ENCODE measurements at places on chromosomes 12 and 14.

DNA sequence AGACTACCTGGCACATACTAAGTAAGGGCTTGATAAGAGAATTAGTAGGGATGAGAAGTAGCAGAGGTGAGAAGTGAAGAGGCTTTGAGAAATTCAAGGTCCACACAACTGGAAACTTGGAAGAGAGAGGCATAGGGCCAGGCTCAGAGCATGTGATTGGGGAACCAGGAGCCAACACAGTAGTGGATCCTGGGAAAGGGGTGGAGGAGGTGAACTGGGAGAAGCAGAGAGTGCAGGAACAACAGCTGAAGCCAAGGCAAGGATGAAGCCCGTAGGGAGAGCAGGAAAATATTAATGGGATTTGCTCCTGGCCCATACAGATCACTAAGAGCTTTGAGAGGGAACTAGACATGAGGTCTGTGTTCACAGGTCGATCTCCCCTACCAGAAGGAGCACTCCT, 1.4 kb upstream of the ITGB7 start:
- DNase-seq, result no peak

GRCh38 chr12:105166736-105167135, 59.2 kb downstream of the WASHC4 start:
- no peak for DNase-seq

DNA sequence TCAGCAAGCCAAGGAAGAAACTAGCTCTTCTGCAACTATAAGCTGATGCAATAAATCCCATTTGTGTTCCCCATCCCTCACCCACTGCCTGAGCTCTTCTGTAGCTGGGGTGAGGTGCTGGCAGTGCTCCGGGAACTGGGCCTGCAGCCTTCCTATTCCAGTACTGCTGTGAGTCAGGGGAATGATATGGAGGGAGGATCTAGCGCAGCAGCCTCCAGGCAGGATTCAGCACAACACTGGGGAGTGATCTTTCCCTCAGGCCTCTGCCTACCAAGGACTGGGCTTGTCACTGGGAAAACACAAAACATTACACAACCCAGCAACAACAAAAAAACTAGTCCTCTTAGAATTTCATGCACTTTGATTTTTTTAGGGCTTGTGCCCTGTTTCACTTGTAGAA, 58.7 kb downstream of the ST8SIA1 start:
- DNase-seq, result no peak

GRCh38 chr12:4118601-4119156, 154.9 kb upstream of the CCND2 start:
- DNase-seq, result no peak

GRCh38 chr12:2693244-2693860, 101.4 kb upstream of the FKBP4 start:
- no peak for DNase-seq

- DNase-seq, result no peak
Measured at GRCh38 chr14:102583726-102584125, 8.7 kb upstream of the RCOR1 start.

DNA sequence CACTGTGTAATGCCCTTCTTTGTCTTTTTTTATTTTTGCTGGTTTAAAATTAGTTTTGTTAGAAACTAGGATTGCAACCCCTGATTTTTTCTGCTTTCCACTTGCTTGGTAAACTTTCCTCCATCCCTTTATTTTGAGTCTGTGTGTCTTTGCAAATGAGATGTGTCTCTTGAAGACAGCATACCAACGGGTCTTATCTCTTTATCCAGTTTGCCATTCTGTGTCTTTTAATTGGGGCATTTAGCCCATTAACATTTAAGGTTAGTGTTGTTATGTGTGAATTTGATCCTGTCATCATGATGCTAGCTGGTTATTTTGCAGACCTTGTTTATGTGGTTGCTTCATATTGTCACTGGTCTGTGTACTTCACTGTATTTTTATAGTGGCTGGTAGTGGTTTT, 43.5 kb upstream of the LALBA start:
- DNase-seq, result no peak

GRCh38 chr14:95065411-95065810, 91.9 kb downstream of the DICER1 start:
- DNase-seq, result no peak

Data from T-helper 2 cell (primary cell).